Activated CD8-positive, alpha-beta memory T cell treated with anti-CD3 and anti-CD28 coated beads for 48 hours (primary cell): ENCODE measurements at places on chromosomes 12 and 14.

- DNase-seq = no peak
These were observed 1049.2 kb downstream of the AACS start for GRCh38 chr12:126114441-126114840.

GRCh38 chr14:34122650-34123049, 171.8 kb upstream of the EGLN3 start:
- DNase-seq = no peak

GRCh38 chr14:41859336-41859735, 252.7 kb downstream of the LRFN5 start:
- DNase-seq = no peak

GRCh38 chr12:66176105-66176900, 6.5 kb upstream of the TMBIM4 start:
- no peak for DNase-seq

DNA sequence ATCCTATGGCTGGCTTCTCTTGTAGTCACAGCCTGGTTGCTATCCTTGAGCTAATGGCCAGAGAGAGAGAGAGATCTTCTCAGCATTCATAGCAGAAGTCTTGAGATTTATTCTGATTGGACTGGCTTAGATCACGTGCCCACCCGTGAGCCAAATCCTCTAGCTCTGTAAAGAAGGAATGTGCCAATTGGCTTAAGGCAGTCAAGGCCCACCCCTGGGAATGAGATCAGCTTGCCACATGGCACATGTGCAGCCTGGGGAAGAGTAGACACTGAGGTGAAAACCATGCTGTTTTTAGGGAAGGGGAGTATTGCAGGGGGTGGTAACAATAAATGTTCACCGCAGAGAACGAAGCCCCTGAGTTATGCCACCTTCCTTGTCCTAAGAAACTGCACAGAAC, 36.3 kb downstream of the PLEKHG7 start:
- no peak for DNase-seq

DNA sequence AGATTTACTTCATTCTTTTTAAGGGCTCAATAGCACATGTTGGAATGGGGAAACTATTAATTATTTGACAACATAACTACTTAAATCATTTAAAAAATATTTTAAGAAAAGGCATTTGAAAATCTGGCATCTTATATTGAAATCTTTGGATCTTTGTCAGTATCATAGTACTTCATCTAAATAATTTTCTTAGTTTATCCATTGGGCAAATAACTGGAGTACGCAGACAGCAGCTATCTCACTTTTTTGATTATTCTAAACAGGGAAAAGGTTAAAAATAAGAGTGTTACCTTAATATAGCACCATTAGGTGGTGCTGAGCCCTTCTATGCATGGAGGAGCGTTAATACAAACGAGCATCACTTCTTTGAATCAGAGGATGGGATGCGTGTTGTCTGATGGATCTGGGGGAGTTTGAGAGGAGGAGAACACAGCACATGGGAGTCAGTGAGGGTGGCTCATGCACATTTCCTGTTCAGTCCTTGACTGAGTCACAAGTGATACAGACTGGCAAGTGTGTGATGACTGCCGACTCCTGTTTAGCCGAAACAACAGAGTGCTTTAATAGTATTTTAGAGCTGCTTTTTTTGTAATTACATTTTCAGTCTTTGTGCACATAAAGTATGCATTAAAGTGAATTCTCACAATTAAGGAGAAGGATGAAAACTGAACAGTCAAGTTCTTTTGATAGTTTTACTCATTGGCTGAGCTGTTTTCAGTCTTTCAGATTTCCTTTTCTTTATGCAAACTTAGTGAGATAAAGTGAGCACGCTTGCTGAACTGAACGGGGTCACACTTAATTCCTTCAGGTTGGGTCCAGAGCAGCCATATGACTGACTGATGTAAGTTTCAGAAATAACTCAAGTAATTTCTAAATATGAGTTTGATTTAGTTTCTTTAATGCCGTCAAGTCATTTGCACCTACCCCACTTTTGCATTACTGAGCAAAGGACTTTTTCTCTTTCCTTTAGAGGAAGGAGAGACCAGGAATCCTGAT, 92.7 kb downstream of the DIP2B start:
- no peak for DNase-seq

DNA sequence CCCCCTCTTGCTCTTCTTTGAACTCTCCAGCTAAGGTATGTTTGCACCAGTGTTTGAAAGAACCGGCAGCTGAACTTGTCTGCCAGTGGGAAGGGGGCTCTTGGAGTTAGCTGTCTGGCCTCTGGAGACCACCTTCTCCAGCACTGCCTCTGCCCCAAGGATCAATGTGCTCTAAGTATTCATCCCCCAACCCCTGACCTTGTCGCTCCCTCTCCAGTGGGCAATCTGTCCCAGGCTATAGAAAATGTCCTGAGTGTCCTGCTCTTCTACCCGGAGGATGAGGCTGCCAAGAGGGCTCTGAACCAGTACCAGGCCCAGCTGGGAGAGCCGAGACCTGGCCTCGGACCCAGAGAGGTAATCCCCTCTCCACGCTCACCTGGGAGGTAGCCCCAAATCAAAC, 2.8 kb downstream of the P3H3 start:
- no peak for DNase-seq

- DNase-seq = no peak
These were observed 155.5 kb downstream of the PTPRO start for GRCh38 chr12:15477761-15478160.

GRCh38 chr12:62899568-62900390, 35.2 kb downstream of the PPM1H start:
- no peak for DNase-seq

GRCh38 chr12:508795-509194, 49.1 kb downstream of the B4GALNT3 start:
- DNase-seq = no peak

DNA sequence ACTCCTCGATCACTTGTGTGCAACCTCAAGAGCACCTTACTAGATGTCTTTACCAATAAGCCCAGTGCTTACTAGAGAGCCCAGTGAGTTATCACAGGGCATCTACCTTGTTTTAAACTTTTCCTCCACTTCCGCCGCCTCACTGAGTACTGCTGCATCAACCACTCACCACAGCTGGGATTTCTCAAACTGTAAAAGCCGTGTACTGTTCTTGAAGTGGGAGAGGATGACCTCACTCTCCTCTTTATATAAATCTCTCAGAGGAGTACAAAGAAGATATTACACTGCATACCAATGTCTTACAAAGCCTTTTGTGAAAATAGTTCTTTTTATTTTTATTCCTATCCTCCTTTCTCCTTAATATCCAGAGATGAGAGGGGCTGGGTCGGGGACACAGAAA, 94.1 kb downstream of the PLCZ1 start:
- DNase-seq = no peak

- no peak for DNase-seq
These were observed 13.5 kb downstream of the PSMA3 start for GRCh38 chr14:58258156-58258555.

DNA sequence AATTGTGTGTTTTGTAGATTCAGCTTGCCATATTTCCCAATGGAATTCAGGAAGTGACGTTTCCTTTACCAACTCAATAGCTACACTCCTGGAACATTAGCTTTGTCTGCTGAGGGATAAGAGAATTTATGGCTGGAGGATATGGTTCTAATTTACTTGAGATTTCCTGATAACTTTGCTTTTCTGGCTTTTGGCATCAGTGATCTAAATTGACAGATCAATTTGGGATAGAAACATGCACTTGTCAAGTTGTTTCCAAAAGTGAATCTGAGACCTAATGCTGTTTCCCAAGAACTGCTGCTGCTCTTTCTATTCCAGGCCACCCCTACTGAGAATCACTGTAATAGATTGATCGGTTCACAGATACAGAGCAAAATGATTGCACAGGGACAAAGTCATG, 43.2 kb downstream of the MGAT4C start:
- DNase-seq = no peak

GRCh38 chr12:127600211-127600610, 666.8 kb upstream of the TMEM132C start:
- DNase-seq = no peak
